ENCODE measurements at places on chromosomes 11 and 22. TPM values are rescaled to one million over a fixed set of nuclear protein-coding genes. Genes with fewer than 3 reads are reported as not detected.

DNA sequence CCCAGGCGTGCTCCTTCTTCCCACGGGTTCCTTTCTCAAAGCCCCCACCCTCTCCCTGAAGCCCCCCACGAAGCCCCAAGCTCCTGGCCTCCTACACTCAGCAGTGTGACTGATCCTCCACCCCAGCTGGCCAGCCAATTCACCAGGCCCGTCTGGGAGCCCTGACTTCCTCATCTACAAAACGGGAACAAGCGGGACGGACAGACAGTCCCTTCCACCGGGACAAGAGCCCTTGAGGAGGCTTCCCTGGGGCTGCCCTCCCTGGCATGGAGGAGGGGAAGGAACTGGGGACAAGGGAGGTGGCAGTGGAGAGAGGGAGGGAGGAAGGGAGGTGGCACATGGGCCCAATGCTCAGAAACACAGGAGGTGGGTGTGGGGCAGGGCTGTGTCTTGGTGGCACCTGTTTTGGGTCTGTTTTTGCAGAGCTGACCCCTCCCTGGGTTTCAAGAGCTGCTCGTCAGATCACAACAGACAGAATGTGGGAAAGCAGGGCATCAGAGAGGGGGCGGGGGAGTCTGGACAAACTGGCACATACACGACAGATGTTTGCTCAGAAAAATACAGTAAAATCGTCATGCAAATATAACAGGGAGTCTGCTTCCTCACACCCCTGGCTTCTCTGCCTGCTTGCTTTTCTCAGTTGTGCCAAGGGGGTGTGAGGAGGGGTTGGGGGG is 56.8 kb downstream of the ELFN2 start:
- DNase-seq = no peak
- H3K27me3 ChIP-seq = no peaks in the 10 kb centered on the region
- H3K4me3 ChIP-seq = no peak overlapping the region

GRCh38 chr22:49929211-49929979 is 11.0 kb downstream of the CRELD2 start:
- no peaks in the 10 kb centered on the region for H3K36me3 ChIP-seq
- H3K4me1 ChIP-seq = no peaks in the 10 kb centered on the region
- H3K27me3 ChIP-seq = peaks cover 9% of the 10 kb centered on the region
- DNase-seq = peak; percentile 81
- no peak overlapping the region for H3K27ac ChIP-seq

DNA sequence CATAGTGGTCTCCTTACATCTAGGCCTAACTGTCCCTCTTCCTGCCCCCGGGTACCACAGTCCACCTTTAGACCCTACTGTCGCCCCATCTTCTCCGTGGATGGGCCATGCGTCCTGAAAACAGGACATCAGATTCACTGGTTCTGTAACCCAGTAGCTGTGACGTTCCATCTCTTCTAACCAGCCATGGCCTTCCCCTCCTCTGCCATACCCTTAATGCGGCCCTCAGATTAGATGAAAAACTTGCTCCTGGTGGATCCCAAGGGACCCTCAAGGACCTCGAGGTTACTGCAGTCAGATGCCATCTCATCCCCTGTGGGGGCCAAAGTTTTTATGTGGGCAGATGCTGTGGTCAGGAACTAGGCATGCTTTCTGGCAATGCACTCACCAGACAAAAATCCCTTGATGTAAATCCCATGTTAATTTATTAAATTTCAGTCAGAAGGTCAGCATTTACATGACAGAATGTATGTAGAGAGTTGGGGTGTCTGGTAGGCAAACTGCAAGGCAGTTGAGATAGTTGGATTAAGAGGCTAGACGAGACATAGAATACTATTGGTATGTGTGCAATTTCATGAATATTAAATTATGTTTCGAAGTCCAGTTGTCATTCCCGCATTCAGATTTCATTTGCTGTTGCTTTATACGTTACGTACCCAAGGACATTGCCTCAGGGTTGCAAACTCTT is 64.3 kb downstream of the WNT11 start:
- no peaks in the 10 kb centered on the region for H3K36me3 ChIP-seq
- no peak overlapping the region for H3K4me3 ChIP-seq
- no peaks in the 10 kb centered on the region for H3K27me3 ChIP-seq
- no peaks in the 10 kb centered on the region for H3K4me1 ChIP-seq

GRCh38 chr11:12188548-12189317 is 78.3 kb downstream of the MICAL2 start:
- H3K27ac ChIP-seq = no peak overlapping the region
- no peak overlapping the region for H3K4me3 ChIP-seq
- H3K27me3 ChIP-seq = no peaks in the 10 kb centered on the region

DNA sequence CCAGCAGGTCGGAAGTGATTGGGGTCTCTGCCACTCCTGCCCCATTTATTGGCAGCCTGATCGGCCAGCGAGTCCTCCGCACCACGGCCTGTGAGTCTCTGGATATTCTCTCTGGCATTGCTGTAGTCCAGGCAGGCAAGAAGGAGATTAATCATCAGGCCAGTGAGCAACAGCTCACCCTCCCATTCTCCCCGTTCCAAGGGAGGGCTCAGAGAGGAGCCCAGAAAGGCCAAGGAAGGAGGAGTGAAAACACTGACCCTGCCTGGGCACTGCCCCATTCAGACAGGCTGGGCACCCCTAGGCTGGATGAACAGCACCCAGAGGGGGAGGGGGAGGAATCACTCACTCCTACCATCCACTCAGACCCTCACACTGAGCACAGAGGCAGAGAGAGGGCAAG is 3.1 kb downstream of the SAA2 start:
- DNase-seq = no peak
- H3K27me3 ChIP-seq = no peaks in the 10 kb centered on the region
- H3K4me1 ChIP-seq = no peaks in the 10 kb centered on the region
- H3K36me3 ChIP-seq = no peaks in the 10 kb centered on the region
- H3K4me3 ChIP-seq = no peak overlapping the region

DNA sequence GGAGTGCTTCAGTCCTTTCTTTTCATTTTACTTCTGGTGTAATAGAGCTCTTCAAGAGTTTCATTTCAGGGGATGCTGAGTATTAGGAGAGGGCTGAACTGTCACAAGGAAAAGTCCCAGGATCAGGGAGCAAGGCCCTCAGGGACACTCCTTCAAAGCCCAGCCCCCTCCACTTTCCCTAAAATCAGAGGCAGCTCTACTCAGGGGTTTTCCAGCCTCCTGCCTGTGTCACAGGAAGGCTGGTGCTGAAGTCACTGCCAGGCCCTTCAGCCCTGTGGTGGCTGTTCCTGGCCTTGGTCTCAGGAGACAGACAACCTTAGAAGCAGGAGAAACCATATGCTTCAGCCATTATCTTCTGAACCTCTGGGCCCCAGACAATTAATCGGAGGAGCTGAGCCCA is 36.4 kb upstream of the KIRREL3 start:
- no peak overlapping the region for H3K27ac ChIP-seq
- no peaks in the 10 kb centered on the region for H3K27me3 ChIP-seq
- no peak for DNase-seq

DNA sequence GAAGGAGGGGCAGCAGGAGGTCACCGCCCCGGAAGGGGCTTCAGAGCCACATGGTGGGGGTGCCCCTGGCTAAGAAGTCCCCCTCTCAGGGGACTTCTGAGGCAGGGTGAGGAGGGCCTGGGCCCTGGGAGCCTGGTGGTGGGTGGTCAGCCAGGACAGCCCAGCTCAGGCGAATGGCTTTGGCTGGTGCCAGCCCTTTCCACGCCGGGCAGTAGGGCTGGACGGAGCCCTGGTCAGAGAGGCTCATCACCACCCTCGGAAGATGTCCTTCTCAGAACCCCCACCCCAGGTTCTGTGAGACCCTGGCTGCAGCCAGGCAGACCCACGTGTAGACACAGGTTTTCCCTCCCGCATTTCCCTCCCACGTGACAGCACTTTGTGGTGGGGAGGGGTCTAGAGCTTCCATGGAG is 35.9 kb downstream of the OSBPL5 start:
- H3K4me3 ChIP-seq = no peak overlapping the region
- no peak for DNase-seq
- H3K27ac ChIP-seq = no peak overlapping the region
- H3K36me3 ChIP-seq = no peaks in the 10 kb centered on the region

GRCh38 chr11:131077340-131077739 is 161.1 kb upstream of the SNX19 start:
- no peaks in the 10 kb centered on the region for H3K27me3 ChIP-seq
- no peak for DNase-seq
- H3K4me3 ChIP-seq = no peak overlapping the region
- no peak overlapping the region for H3K27ac ChIP-seq
- no peaks in the 10 kb centered on the region for H3K36me3 ChIP-seq
- no peaks in the 10 kb centered on the region for H3K4me1 ChIP-seq

DNA sequence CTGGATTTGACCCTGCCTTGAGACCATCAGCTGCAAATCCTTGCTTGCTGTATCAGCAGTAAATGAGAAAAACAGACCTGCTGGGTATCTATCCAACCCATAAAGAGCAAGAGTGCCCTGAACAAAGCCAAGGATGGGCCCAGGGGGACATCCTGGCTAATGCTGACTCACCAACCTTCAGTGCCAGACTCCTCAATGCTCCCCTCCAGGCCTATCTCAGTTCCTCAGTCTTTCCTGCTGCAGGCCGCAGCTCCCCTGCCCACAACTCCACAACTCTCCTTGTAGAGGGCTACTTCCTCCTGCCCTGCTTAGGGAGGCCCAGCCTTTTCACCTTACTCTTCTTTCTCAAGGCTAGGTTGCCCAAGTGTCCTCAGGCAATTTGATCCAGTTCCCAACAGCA is 2.6 kb downstream of the LAMTOR1 start:
- H3K4me3 ChIP-seq = no peak overlapping the region
- no peaks in the 10 kb centered on the region for H3K27me3 ChIP-seq
- H3K4me1 ChIP-seq = peaks cover 6% of the 10 kb centered on the region
- peaks cover 5% of the 10 kb centered on the region for H3K36me3 ChIP-seq

- no peaks in the 10 kb centered on the region for H3K4me1 ChIP-seq
- peaks cover 32% of the 10 kb centered on the region for H3K36me3 ChIP-seq
- H3K27ac ChIP-seq = 0 out of 2 replicates have a peak overlapping the region, but pooled peaks have one; percentile 45
- H3K4me3 ChIP-seq = no peak overlapping the region
- DNase-seq = no peak
These were observed 10.0 kb downstream of the ZNF143 start for GRCh38 chr11:9470765-9471164.

DNA sequence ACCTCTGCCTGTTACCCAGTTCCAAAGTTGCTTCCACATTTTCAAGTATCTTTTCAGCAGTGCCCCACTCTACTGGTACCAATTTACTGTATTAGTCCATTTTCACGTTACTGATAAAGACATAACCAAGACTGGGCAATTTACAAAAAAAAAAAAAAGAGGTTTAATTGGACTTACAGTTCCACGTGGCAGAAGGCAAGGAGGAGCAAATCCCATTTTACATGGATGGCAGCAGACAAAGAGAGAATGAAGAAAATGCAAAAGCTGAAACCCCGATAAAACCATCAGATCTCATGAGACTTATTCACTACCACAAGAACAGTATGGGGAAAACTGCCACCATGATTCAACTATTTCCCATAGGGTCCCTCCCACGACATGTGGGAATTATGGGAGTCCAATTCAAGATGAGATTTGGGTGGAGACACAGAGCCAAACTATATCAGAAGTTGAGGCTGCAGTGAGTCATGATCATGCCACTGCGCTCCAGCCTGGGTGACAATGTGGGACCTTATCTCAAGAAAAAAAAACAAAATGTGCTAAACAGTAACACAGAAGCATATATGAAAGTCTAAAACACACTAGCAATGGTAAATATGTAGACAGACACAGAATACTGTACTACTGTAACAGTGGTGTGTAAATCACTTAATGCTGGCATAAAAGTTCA is 190.3 kb upstream of the ZC3H12C start:
- no peak overlapping the region for H3K4me3 ChIP-seq
- DNase-seq = no peak
- H3K27ac ChIP-seq = no peak overlapping the region
- no peaks in the 10 kb centered on the region for H3K36me3 ChIP-seq

- peaks cover 12% of the 10 kb centered on the region for H3K36me3 ChIP-seq
- H3K4me1 ChIP-seq = peaks cover 8% of the 10 kb centered on the region
- H3K4me3 ChIP-seq = peak overlapping the region; percentile 91
- no peak for DNase-seq
These were observed 2.2 kb downstream of the BRD1 start for GRCh38 chr22:49825436-49825835.

Gene OR51D1
- total RNA-seq = not detected

Gene ACR
- 2.2 TPM for total RNA-seq

Gene ZDHHC5
- 35.7 TPM for total RNA-seq

Gene TRIM48
- total RNA-seq = not detected

Gene AASDHPPT
- 57.4 TPM for total RNA-seq
